ENCODE measurements at places on chromosomes 2 and 18. TPM values are rescaled to one million over a fixed set of nuclear protein-coding genes. Genes with fewer than 3 reads are reported as not detected.

DNA sequence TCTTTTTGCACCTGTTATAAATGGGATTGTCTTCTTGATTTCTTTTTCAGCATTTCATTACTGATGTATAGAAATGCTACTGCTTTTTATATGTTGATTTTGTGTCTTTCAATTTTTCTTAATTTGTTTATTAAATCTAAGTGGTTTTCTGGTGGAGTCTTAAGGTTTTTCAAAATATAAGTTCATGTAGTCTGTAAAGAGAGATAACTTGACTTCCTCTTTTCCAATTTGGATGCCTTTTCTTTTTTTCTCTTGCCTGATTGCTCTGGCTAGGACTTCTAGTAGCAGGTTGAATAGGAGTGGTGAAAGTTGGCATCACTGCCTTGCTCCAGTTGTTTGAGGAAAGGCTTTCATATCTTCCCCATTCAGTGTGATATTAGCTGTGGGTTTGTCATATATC, 28.6 kb upstream of the GALNT5 start:
- DNase-seq: no peak

- DNase-seq: no peak
Observed at GRCh38 chr2:140440815-140441214, 1660.6 kb upstream of the NXPH2 start.

DNA sequence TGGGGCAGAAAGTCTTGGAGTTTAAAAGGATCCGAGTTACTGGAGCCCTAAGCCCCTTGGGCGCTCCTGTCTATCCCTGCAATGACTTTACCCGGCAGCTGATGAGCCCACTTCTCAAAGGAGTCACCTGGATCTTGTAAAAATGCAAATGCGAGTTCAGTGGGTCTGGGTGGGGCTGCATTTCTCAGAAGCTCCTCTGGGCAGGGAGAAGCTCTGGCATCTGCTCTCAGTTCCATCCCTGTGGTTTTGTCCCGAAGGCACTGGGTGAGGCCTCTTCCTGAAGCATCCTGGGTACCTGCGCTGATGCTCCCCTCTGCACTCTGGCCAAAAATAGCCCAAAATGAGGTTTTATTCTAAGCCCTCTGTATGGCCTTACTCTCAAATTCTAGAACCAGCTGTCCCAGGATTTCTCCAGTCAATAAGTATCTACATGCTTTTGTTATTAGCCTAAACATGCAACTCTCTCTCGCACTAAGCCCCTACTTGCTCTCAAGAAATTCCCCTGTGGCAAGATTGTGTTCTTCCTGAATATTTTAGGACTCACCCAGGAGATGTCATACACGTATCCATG, 167.8 kb upstream of the APCDD1 start:
- DNase-seq: no peak

- no peak for DNase-seq
Observed at GRCh38 chr2:130827502-130828251, 9.0 kb upstream of the ARHGEF4 start.

DNA sequence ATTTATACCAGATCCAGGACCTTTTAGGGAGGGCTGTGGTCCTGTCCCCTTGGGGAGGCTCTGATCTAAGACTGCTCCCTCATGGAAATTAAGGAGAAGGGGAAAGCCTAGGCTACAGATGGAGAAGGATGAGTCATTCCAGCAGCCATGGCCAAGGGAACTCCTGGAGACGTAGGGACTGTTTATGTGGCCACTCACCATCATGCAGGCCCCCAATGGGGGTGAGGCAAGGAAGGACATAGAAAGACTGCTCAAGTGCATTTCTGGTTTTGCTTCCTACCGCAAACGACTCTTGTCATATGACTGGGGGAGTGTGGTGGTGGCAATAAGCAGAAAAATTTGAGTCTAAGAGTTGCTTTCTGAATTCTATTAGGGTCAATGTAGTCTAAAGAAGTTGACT, 54.0 kb upstream of the CYP1B1 start:
- DNase-seq: no peak

DNA sequence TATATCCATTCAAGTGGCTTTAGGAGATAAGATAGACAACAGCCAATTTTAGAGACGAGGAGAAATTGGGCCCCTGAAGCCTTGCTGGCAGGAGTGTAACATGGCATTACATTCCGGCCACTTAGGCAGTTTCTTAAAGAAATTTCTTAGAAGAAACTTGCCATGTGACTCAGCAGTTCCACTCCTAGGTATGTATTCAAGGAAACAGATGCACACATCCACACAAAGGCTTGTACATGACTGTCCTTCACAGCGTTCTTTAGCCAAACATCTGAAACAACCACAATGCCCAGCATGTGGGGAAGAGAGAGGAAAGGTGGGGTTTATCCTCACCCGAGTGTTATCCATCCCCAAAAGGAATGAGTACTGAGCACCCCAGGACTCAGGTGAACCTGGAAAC, 107.1 kb downstream of the NFATC1 start:
- DNase-seq: no peak

GRCh38 chr2:74741629-74742028, 87.6 kb downstream of the SEMA4F start:
- DNase-seq: no peak

GRCh38 chr2:238727585-238728329, 120.1 kb upstream of the TWIST2 start:
- DNase-seq: no peak

GRCh38 chr18:13893418-13893760, 21.9 kb downstream of the MC2R start:
- DNase-seq: no peak

DNA sequence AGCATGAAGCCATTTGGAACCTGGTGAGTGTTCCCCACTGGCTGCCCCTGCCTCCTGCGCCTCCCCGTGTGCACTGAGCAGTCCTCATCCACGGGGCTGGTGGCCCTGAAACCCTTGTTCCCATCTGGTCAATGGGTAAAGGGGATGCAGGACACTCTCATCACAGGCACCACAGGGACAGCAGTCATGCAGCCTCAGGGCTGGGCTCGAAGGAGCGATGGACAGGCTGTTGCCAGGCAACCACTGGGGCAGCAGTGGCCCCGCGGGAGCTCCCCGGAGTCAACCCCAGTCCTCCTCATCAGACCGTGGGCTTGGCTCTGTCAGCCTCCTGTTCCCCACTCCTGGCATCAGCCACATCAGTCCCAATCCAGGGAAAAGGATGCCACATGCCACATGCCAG, 509.5 kb downstream of the EIPR1 start:
- DNase-seq: no peak

DNA sequence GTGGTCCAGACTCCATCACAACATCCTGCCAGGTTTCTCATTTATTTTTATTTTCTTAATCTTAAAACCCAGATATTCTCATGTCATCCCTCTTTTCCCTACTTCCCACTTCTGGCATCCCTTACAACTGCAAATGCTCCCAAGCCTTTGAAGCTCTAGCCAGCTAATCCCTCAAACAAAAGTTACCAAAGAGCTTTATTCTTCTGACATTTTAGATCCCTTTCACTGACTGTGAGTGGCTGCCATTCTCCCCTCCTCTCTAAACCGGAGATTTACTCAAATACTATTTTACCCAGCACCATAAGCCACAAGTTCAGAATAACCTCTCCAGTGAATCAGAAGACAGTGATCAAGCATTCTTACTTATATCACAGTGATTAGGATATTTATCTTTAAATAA, 569.0 kb upstream of the SYT4 start:
- no peak for DNase-seq

GRCh38 chr2:36605273-36605672, 7.3 kb upstream of the FEZ2 start:
- DNase-seq: no peak

DNA sequence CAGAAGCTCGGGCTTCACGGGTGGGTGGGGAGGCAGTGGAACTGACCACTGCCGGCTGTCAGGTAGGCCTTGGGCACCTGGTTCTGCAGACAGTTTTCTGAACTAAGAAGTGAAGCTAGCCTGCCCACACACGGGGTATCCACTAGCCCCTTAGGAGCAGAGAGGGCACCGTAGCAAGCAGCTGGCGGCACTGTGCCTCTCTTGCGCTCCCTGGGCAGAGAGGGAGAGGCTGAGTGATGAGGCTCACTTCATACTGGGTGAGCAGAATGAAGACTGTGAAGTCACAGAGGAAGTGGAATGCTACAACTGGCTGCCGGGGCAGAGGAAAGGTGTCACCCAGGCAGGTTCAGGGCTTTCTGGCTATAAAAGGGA, 753 bp downstream of the ITPRIPL1 start:
- no peak for DNase-seq

- DNase-seq: no peak
Observed at GRCh38 chr18:11724781-11725180, 35.7 kb downstream of the GNAL start.

- DNase-seq: no peak
Observed at GRCh38 chr2:118322406-118322805, 234.1 kb downstream of the INSIG2 start.

DNA sequence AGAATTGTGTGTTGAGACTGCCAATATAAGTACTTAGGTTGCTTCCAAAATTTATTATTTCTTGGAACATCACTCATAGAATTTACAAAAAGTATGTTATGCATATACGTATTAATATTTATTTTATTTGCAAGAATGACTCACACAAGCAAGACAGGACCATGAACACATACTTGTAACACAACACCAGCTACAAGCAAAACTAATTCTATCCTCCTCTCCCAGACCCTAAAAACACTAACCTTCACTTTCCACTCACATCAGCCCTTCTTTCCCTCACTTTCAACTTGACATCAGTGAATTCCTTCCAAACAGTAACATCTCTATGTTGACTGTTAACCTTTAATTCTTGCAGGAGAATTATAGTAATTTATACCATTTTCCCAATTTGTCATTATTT, 24.3 kb downstream of the OSBPL1A start:
- DNase-seq: no peak

DNA sequence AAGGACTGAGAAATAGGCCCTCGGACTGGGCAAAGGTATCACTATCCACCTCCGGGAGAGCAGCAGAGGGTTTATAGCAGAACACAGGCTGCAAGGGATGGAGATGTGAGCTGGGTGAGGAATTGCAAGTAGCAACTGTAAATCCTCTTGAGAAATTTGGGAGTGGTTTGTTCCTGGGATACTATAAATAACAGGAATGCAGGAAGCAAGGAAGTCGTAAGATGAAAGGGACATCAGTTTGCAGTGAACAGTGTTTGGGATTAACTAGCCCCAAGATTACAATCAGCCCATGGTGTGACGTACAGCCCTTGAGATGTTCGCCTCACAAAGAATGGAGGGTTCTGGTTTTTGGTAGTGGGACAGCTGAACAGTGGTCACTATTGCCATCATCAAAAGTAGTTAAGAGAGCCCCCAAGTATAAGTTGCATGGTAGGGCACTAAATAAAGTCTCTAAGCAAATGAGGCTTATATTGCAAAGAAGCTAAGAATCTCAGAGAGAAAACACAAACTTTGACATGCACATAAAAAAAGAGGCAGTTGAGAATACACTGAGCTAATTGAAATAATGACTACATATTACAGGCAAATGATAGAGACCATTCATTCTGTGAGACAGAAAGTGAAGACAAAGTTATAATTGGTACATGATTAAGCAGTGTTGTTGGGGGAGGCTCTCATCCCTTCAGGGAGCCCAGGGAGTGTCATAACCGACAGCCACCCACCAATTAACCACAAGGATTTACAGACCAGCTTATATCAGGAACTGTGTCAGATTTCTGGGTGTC, 362.5 kb upstream of the ACVR2A start:
- no peak for DNase-seq

DNA sequence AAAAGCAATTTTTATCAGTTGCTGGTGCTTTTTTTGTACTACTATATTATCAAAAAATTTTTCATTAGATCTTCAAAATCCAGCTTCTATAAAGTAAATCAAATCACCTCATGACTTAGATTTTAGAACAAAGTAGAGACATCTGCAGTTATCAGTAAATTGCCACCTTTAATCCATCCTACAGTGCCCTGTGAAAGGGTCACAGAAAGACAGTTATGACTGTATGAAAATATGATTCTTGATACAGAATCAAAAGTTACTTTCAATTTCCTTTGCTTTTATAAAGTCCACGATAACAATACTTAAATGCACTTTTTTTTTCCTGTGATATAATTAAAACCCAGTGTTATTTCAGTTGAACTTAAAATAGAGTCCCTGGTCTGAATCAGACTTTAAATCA, 61.4 kb downstream of the PRPF40A start:
- no peak for DNase-seq

DNA sequence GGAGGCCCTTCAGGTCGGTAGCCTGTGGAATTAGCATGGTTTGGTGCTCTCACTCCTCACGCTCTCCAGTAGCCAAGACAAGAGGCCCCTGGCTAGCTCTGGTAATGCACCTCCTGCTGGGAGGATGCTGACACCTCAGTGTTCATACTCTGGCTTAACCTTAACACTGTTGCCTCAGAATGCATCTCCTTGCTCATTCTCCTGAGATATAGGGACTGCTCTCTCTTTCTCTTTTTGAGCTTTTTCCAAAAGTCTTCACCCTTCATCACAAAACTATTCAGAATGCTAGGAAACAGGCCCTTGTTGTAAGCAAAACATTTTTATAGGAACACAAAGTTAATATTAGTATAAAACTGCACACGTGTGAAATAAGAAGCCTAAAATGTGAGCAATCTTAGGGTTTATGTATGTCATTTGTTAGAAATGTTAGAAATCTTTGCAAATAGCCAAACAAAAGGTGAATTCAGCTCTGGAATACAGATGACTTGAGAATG, 17.3 kb upstream of the IMPA2 start:
- no peak for DNase-seq

- DNase-seq: no peak
Observed at GRCh38 chr2:138757384-138757783, 22.8 kb downstream of the NXPH2 start.

Gene PTPRN
- 24.5 TPM for total RNA-seq

Gene ESPNL
- under 0.01 TPM for total RNA-seq

Gene PCBP1
- total RNA-seq: 30.6 TPM

Gene RGPD4
- total RNA-seq: not detected

Gene CRYGC
- total RNA-seq: not detected

Gene CD8B2
- under 0.01 TPM for total RNA-seq

Gene FSHR
- not detected for total RNA-seq

Gene NXPH2
- 25.7 TPM for total RNA-seq

Gene PRSS56
- total RNA-seq: under 0.01 TPM

Gene RGPD3
- total RNA-seq: 1.2 TPM

Gene PROC
- total RNA-seq: not detected

Gene ABHD1
- 0.41 TPM for total RNA-seq

Gene ABCB11
- total RNA-seq: under 0.01 TPM

Measured in frontal cortex (tissue), 4 donors.